ENCODE measurements at places on chromosomes 11 and 22. TPM values are rescaled to one million over a fixed set of nuclear protein-coding genes. Genes with fewer than 3 reads are reported as not detected.

DNA sequence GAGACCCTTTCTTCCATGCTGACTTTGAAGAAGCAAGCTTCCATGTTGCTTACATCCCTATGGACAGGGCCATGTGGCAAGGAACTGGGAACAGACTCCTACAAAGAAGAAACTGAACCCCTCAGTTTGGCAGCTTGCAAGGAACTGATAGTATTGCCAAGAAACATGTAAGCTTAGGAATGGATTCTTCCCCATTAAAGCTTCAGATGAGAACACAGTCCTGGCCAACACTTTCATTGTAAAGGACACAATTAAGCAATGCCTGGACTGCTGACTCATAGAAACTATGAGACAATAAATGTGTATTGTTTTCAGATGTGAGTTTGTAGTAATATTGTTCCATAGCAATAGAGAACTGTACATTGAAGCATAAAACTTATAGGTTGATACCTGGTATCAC, 82.4 kb downstream of the AASDHPPT start:
- no peak for DNase-seq
- H3K27me3 ChIP-seq = no peaks in the 10 kb centered on the region
- no peak overlapping the region for H3K4me3 ChIP-seq

DNA sequence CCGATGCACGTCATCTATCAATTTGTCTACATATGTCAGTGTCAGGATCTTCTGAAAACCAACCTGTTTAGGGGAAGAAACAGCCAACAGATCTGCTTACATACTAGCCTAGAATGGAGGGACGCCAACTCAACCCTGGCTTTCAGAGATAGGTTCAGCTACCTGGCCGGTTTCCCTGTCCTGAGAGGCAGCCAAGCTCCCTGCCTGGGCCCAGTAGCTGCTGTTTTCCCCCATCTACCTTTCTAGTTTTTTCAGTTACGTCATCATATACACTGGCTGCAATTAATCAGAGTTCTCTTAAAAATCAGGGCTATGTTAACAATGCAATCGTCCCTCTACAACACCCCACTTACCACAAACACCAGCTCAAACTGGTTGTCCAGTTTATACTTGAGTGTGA, 1.0 kb downstream of the SRPRA start:
- peaks cover 57% of the 10 kb centered on the region for H3K36me3 ChIP-seq
- peak overlapping the region; percentile 97 for H3K27ac ChIP-seq
- H3K4me1 ChIP-seq = peaks cover 28% of the 10 kb centered on the region
- H3K27me3 ChIP-seq = no peaks in the 10 kb centered on the region
- peak overlapping the region; percentile 94 for H3K4me3 ChIP-seq

DNA sequence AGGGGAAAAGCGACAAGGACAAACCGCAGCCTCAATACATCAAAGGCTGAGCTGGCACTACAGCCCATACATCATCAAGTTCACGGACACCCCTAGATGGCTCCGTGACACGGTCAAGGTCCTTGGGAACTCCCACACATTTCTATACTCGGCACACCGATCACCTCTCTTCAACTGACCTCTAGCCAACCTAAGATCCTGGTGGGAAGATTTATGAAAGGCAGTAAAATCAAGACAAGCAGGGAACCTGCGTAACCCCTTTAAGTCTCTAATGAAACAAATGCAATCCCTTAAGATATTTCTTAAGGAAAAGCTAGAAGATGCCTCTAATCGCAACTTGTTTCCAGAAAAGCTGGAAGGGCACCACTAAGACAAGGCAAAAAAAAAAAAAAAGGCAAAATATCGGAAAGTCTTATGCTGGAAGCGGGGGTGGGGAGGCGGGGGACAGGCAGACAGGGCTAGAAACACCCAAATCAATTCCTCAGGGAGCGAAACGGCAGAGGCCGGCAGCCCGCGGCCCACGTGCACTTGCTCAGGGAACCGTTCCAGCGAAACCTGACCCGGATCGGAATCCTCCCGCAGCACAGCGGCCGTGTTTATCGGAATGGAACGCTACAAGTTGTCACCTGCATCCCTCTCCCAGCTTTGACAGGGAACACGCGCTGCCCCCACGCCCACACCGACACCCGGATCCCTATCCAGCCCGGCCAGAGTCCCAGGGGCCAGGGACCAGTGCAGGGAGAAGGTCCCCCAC, 1.4 kb downstream of the ARHGAP20 start:
- peaks cover 14% of the 10 kb centered on the region for H3K4me1 ChIP-seq
- H3K27ac ChIP-seq = no peak overlapping the region
- H3K4me3 ChIP-seq = peak overlapping the region; percentile 70
- H3K27me3 ChIP-seq = peaks cover 73% of the 10 kb centered on the region

GRCh38 chr22:28408709-28409108, 270.9 kb downstream of the TTC28 start:
- no peaks in the 10 kb centered on the region for H3K27me3 ChIP-seq
- H3K4me3 ChIP-seq = no peak overlapping the region
- H3K27ac ChIP-seq = no peak overlapping the region
- no peak for DNase-seq

GRCh38 chr22:27799827-27800249, 1.7 kb downstream of the MN1 start:
- DNase-seq = no peak
- peaks cover 9% of the 10 kb centered on the region for H3K4me1 ChIP-seq
- H3K4me3 ChIP-seq = no peak overlapping the region
- peaks cover 23% of the 10 kb centered on the region for H3K27me3 ChIP-seq
- H3K36me3 ChIP-seq = no peaks in the 10 kb centered on the region

The CHRM1 gene
- not detected for total RNA-seq

The CNGA4 gene
- total RNA-seq = not detected

GRCh38 chr11:36352922-36353321, 56.8 kb downstream of the PRR5L start:
- peaks cover 5% of the 10 kb centered on the region for H3K27me3 ChIP-seq
- peak overlapping the region; percentile 2 for H3K27ac ChIP-seq
- DNase-seq = peak; percentile 55
- no peaks in the 10 kb centered on the region for H3K36me3 ChIP-seq
- peaks cover 64% of the 10 kb centered on the region for H3K4me1 ChIP-seq

The TAF10 gene
- 134 TPM for total RNA-seq

The NXPE1 gene
- total RNA-seq = not detected

DNA sequence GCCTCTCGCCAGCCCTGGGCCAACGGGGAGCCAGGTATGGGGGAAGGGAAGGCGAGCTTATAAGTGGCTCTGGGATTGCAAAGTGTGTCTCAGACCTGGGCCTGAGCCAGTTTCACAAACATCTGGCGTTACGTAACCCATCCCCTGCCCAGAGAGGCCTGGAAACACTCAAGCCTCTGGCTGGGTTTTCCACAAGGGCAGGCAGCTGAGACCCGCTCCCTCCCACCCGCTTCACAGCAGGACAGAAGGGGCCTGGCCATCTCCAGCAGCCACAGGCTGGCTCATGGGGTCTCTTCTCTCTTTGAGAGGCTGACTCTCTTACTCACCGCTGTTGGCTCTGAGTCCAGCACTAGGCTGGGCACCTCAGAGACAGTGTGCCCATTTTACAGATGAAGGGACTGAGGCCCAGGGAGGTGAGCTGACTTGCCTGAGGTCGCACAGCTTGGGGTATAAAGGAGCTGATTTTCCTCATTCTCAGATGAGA, 44.5 kb downstream of the TRIOBP start:
- peaks cover 15% of the 10 kb centered on the region for H3K4me1 ChIP-seq
- no peak overlapping the region for H3K4me3 ChIP-seq
- no peaks in the 10 kb centered on the region for H3K27me3 ChIP-seq
- no peak overlapping the region for H3K27ac ChIP-seq

DNA sequence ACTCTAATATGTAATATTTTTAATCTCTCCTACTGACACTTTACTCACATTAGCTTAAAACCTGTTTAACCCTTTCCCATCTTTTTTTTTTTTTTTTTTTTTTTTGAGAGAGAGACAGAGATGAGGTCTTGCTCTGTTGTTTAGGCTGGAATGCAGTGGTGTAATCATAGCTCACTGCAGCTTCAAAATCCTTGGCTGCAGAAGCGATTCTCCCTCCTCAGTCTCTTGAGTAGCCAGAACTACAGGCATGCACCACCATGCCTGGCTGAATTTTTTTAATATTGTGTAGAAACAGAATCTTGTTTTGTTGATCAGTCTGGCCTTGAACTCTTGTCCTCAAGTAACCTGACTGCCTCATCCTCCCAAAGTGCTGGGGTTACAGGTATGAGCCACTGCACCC, 37.3 kb downstream of the PAMR1 start:
- H3K4me1 ChIP-seq = no peaks in the 10 kb centered on the region
- H3K4me3 ChIP-seq = no peak overlapping the region
- peaks cover 19% of the 10 kb centered on the region for H3K27me3 ChIP-seq
- H3K36me3 ChIP-seq = no peaks in the 10 kb centered on the region
- no peak overlapping the region for H3K27ac ChIP-seq

The ANAPC15 gene
- 67.9 TPM for total RNA-seq

The FXYD2 gene
- total RNA-seq = 0.51 TPM

GRCh38 chr22:25970999-25971811, 198.1 kb upstream of the SEZ6L start:
- DNase-seq = no peak
- H3K27ac ChIP-seq = no peak overlapping the region
- peaks cover 20% of the 10 kb centered on the region for H3K4me1 ChIP-seq
- H3K4me3 ChIP-seq = no peak overlapping the region
- H3K36me3 ChIP-seq = no peaks in the 10 kb centered on the region

The HEPN1 gene
- total RNA-seq = not detected

DNA sequence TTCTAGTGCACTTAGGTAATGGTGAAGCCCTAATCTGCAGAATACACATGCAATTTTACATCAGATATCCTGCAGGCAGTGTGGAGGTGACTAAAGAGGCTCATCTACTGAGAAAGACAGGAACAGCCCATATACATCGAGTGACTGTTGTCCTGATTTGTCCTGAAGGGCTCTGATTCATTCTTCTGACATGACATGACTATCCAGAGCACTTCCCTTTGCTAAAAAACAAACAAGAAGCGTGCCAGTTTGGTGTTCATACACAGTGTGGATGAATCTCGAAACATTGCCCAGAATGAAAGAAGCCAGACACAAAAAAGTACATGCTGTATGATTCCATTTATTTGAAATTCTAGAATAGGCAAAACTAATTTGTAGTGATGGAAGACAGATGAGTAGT, 48.0 kb upstream of the AMPD3 start:
- no peak overlapping the region for H3K4me3 ChIP-seq
- peaks cover 5% of the 10 kb centered on the region for H3K27me3 ChIP-seq
- no peaks in the 10 kb centered on the region for H3K36me3 ChIP-seq
- H3K27ac ChIP-seq = no peak overlapping the region
- H3K4me1 ChIP-seq = peaks cover 13% of the 10 kb centered on the region

DNA sequence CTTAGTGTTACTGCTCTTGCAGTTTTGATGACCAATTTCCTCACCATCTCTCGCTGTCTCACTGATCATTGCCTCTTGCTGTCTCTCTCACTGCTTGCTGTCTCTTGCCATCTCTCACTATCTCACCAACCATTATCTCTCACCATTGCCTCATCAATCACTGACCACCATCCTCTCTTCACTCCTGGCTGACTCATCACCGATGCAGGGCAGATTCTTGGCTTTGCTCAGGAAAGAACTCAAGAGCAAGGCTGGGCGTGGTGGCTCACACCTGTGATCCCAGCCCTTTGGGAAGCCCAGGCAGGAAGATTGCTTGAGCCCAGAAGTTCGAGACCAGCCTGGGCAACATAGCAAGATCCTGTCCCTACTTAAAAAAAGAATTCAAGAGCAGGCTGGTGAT, 66.3 kb upstream of the SYN3 start:
- H3K27me3 ChIP-seq = no peaks in the 10 kb centered on the region
- H3K4me3 ChIP-seq = no peak overlapping the region
- no peak overlapping the region for H3K27ac ChIP-seq
- DNase-seq = no peak

The MUC2 gene
- not detected for total RNA-seq

DNA sequence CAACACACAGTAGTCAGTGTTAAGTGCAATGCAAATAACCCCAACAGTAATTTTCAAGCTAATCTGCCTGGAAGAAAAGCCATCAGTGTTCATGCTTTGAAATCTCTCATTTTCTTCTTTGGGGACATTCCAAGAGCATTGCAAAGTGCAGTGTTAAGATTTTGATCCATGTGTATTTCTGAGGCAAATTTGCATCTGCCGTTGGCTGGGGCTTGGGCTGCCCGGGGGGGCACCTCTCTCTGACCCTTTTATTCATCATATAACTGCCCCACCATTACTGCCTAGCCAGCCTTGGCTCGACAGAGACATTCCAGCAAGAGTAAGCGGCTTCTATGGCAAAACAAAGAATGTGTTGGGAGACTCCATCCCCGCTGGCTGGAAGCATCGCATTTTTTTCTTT, 483.5 kb downstream of the BRD1 start:
- no peak overlapping the region for H3K4me3 ChIP-seq
- no peak overlapping the region for H3K27ac ChIP-seq
- no peaks in the 10 kb centered on the region for H3K36me3 ChIP-seq

DNA sequence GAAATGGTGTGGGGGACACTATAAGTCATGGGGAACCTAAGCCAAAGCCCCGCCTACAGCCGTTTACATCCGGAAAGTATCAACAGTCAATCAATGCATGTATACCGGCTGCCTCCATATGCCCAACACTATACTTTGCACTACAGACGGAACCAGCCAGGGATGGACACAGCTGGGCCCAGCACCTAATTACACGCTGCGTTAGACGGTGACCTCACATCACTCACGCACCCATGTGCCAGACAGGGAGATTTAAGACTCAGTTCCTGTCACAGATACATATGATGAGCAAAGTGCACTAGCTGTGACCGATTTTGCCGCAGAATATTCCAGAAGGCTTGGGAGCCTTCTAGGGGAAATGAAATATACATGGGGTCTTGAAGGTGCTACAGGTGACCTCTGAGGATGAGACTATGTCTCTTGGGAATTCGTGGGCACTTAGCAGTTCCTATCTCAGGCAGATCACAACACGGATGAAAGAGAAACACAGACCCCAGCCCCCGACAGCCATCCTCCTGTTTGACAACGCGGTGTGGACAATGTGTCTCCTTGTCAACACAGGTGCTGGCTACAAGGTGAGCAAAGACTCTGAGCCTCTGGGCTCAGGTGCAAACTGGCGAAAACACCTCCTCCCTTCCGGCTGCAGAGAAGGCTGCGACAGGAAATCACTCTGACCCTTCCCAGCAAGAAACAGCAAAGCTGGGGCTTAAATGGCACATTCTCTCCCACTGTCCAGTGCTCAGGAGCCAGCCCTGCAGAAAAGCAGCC, 8.0 kb downstream of the AHNAK start:
- H3K4me3 ChIP-seq = no peak overlapping the region
- peaks cover 26% of the 10 kb centered on the region for H3K36me3 ChIP-seq
- H3K4me1 ChIP-seq = peaks cover 51% of the 10 kb centered on the region
- peak overlapping the region; percentile 48 for H3K27ac ChIP-seq
- no peak for DNase-seq

The PRR5L gene
- 23.4 TPM for total RNA-seq

- no peak for DNase-seq
- peaks cover 9% of the 10 kb centered on the region for H3K36me3 ChIP-seq
- H3K4me1 ChIP-seq = peaks cover 23% of the 10 kb centered on the region
- H3K4me3 ChIP-seq = no peak overlapping the region
- H3K27me3 ChIP-seq = no peaks in the 10 kb centered on the region
These were observed 16.4 kb downstream of the PPM1F start for GRCh38 chr22:21936151-21936775.

All from activated T-helper 2 cell treated with anti-CD3 and anti-CD28 coated beads, Interferon-gamma antibody, Interleukin-2, Interleukin-4, amounts not matched to agents 10 μg/mL and 5 μg/mL and 100 μg/mL, durations not matched to agents 14 hours and 24 hours and 36 hours (primary cell).